ENCODE measurements at places on chromosomes 2 and 18.

GRCh38 chr18:25077038-25077943 lies 274.7 kb downstream of the ZNF521 start:
- DNase-seq: no peak

DNA sequence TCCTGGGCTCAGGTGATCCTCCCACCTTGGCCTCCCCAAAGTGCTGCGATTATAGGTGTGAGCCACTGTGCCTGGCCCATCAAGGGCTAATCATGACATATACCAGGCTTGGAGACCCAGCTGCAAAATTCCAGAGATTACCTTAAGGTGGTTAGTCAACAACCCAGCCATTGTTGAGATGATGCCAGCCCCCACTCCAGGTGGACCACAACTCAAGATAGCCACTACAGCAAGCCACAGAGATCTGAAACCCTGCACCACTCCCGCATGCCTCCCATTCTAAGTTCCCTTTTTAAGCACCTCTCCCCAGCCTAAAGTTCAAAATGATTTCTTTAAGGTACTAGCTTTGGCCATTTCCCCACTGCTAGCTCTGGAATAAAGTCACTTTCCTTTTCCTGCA lies 4.6 kb upstream of the CLK1 start:
- no peak for DNase-seq

DNA sequence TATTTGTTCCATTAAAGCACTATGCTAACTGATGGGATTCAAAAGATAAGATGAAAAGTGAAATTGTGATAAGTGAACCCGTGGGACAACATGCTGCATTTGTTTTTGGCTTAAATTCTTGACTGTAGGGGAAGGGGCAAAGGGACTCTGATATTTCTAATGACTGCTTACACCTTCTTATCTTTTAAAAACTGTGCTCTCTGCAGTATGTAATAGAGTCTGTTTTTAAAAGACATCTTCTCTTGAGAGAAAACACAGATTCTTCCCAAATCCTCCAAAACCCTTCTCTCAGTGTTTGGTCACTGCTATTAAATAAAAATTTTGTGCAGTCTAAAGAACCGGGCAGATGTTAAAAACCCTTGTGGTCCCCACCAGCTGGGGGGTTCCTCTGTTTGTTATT lies 327.8 kb upstream of the FANCL start:
- DNase-seq: no peak

DNA sequence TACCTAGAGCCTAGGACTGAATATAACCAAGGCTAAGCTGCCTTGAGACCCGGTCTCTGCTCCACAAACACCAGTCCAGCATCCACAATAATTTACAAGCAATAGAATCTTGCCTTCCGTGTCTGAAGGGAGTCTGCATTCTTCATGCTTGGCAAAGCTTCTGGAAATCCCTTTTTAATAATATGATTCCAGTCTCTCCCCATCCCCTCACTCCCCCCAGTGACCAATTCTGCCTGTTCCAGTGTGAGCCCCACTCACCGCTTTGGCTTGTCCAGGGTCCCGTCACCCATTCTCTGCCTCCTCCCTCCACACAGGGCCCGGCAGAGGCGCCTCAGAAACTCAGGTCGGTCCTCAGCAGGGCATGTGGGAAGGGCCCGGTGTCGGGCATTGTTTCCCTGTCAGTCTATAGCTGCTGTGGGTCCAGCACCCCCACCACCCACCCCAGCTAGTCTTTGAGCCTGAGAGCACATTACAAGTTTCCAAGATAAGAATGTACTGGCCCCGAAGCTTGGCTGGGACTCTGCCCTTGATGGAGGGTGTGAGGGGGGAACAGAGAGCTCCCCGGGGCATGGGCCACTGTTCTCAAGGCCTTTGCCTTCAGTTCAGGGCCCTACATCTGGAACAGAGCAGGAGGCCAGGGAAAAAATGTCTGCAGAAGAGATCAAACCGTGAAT lies 129.7 kb upstream of the MYCN start:
- no peak for DNase-seq

DNA sequence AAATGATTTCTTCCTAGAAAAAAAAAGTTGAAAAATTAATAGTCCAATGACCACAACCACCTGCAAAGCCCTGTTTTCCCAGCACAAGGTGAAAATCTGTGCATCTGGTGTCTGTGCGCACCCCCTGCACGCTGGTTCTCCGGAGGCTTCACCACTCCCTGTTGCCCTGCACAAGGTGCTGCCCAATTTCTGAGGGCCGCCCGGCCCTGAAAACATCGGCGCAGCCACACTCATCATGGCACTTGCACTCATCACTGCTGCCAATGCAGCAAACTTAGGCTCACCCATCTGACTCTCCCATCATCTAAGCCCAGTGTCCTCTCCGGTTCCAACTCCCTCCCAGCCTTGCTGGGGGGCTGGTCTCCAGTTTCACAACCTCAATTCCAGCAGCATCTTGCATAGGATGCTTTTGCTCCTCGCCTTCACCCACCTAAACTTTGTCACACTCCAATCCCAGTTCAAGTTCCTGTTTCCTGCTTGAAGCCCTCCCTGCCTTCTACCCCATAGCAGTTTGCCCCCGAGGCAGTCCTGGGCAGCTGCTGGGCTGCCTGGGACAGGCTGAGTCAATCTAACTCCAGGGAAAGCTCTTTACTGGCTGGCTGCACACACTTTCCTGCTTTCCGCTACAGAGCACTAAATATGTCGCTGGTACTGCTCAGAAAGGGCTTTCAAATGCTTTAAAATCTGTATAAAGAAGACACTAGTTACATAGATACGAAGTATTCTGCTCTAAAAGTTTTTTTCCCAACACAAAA lies 522.5 kb upstream of the ID2 start:
- DNase-seq: no peak

GRCh38 chr2:172358691-172359556 lies 68.5 kb upstream of the ITGA6 start:
- DNase-seq: no peak

GRCh38 chr2:102094917-102095316 lies 47.6 kb upstream of the IL1R1 start:
- DNase-seq: no peak

GRCh38 chr2:14717131-14717530 lies 84.6 kb downstream of the LRATD1 start:
- no peak for DNase-seq

DNA sequence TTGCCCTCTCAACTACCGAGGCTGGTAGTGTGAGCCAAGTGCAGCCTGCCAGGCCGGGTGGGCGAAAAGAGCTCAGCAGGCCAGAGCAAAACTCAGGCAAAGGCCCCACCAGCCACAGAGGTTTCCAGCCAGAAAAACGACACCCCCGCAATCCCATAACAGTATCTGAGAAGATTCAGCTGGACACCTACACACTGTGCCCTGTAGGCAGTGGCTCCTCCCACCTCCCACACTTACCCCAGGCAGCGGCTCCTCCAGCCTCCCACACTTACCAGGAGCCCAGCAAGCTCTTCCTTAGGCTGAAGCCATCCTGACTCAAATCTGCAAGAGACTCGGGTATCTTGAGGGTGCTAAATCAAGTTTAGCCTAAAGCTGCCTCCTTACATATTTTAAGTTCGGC lies 15.6 kb upstream of the TMEM18 start:
- peak; percentile 89 for DNase-seq

DNA sequence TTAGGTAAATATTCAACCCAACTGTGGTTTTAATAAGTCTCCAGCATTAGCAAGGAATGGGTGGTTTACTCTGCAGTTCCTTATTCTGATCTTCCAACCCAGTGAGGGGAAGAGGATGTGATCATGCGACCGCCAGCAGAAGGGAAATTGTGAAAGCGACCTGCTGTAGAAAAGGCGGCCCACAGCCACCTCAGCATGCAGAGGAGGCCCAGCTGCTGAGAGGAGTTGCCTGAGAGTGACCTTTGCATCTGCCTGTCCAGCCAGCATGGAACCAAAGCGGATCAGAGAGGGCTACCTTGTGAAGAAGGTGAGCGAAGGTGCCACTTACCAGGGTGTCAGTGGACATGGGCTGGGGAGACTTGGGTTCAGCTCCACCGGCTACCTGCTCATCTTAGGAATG lies at the start of gene PLEK:
TSS of gene PLEK (plus strand) at position 196 of the 400 bp plus-strand sequence. CDS start at position 266, 70 bp downstream.
- no peak for DNase-seq

DNA sequence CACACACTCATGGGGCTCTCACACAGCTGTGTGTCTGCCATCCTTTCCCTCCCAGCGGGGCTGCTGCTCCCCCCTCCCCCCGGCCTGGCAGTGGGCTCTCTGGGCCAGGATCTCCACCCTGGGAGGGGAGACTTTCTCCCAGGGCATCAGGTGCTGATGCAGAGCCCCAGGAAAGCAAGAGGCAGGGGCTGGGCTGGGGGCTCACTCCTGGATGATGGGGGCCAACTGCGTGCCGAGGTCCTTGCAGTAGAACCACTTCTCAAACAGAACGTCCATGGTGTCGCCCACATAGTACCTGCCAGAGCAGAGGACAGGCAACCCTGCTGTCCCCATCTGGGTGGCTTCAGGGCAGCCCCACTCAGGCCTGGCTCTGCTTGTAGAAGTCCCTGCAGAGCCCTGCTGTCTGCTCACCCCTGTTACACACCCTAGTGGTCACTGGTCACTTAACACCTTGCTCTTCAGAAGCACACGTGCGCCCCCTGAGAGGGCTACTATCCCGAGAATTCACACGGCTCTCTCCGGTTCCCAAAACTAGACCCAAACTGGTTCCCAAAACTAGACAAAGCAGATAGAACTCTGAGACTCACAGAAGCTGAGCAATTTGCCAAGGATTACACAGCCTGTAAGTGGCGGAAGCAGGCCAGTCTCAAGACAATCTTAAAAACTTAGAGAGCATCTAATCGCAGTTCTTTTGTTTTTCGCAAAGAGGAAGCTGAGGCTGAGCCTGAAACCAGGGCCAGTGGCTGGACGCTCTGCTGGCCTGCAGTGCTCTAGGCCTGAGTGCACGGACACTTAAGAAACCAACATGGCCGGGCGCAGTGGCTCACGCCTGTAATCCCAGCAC lies 6.6 kb upstream of the OXER1 start:
- DNase-seq: peak; percentile 66

DNA sequence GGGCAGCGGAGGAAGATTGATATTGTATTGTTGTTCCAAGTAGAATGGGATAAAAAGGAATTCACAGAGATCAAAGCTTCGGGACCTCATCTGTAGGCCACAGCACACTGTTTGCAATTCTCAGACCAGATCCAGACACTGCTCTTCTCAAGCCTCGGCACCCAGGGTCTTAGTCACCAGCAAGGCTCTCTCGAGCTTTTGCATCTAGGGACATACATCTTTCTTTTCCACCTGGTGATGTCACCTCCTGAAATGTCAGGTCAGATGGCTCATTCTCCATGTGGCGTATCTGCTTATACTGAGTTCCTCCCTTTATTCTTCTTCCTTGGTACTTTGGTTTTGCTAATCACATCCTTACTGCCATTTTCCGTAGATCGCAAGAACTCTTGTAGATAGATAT lies 42.9 kb upstream of the SNTG2 start:
- DNase-seq: no peak

- no peak for DNase-seq
Measured at GRCh38 chr2:204900487-204900886, 355.2 kb downstream of the PARD3B start.

GRCh38 chr2:142325870-142326269 lies 195.1 kb upstream of the LRP1B start:
- DNase-seq: no peak

- no peak for DNase-seq
Measured at GRCh38 chr2:231745303-231746038, 35.6 kb downstream of the PDE6D start.

DNA sequence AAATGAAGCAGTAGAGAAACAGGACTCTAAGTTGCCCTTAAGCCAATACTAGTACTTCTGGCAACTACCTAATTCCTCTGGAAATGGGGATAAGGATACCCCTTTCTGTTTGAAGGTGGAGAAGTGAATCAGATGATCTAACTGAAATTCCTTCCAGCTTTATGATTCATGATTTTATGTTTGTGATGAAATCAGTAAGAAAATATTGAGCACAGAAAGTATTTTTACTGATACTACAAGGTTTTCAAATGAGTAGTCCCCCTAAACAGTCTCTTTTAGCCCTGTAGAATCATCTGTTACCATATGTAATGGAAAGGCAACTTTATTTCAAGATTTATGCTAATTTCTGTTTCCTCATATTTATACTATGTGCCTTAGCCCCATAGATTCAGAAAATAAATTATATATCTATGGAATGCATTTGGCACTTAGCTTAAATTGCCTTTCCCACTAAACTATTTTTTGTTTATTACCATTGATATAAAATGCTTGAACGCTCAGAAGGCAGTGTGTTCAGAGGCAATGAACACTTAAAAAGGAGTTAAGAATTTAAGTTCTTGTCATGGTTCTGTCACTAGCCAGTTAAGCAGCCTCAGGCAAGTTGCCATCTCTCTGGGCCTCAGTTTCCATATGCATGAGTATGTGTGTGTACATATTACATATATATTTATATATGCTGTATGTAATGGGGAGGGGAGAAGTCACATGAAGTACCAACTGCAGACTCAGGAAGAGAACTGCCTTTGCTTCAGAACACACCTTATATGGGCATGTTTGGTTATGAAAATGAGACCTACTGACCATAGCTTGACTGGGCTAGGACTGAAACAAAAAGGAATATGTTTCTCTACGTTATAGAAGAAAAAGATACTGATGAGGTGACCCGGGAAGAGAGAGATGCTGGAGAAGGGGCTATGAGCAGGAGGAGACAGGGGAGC lies 97.7 kb downstream of the CDC42EP3 start:
- DNase-seq: no peak

DNA sequence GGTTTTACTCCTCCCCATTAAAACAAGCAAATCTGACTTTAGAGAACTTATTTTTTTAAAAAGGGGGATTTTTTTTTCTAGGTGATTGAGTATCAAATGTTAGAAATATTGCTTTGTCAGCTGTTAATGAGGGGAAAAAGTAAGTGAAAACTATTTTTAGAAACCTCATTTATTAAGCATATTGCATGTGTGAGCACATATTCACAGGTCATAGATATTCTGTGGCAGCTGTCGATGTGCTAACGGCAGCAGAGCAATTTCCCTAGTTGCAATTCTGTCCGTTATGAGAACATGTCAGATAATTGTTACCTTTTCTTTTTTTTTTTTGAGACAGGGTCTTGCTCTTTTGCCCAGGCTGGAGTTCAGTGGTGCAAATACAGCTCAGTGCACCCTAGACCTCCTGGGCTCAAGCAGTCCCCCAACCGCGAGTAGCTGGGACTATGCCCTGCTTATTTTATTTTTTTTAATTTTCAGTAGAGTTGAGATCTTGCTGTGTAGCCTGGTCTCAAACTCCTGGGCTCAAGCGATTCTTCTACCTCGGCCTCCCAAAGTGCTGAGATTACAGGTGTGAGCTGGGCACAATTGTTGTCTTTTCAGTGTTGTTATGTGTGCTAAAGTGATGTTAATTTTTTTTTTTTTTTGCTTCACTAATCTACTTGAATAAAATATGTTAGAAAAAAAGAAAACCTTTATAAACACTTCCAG lies 69.8 kb downstream of the MTA3 start:
- DNase-seq: no peak
